ENCODE measurements at places on chromosomes 12 and 14.

DNA sequence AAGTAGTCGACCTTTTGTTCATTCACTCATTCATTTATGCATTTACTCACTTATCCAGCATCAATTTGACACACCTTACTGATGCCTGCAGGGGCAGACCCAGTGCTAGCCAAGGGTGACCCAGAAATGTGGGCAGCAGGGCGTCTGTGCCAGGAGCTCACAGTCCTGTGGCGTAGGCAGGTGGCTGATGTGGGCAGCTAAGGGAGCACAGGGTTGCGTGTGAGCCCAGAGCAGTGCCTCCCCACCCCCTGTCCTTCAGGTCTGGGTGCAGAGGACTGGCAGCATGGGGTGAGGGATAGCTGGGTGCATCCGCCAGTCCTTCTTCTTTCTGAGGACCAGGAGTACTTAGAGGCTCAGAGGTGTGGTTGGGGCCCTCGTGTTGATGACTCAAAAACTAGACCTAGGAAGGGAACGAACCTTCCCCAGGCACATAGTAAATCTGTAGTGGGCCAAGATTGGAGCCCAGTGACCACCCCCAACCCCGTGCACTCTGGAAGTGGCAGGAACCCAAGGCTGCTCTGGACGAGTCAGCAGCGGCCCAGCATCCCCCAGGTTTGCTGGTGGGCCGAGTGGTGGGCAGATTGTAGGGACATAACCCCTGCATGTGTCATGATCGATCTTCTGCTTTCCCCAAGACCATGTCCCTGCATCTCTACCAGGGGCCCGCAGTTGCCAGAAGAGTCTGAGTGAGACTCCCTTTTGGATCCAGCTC is 63.9 kb downstream of the BEGAIN start:
- DNase-seq = no peak

DNA sequence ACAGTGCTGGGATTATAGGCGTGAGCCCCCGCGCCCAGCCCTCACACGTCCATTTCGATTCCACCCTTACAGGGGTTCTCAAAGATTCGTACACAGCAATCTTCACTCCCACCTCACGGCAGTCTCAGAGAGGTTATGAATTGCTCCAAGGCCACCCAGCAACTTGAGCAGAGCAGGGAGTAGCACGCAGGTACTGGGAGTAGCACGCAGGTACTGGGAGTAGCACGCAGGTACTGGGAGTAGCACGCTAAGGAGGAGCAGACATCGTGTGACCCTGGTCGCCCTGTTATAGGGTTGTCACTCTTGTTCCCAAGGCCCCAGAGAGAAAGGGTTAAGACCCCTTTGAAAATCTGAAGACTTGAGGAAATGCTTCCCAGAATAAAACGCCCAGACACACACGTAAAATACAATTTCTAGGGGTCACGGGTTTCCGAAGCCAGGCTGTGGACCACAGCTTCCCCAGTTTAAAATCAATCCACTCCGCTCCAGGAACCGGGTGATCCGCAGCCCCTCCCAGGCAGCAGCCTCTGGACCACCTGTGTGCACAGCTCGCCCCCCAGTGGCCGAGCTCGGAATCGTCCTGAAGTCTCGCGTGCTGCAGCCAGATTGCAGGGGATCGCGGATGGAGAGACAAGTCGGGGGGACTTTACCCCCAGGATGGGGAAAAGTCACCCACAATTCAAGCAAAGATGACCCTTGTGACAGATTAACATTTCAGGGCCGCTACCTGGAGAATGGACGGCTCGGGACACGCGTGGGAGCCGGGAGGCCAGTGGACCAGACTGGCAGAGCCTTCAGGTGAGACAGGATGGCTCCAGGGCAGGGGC is 92.0 kb downstream of the SCARB1 start:
- DNase-seq = peak; percentile 93

DNA sequence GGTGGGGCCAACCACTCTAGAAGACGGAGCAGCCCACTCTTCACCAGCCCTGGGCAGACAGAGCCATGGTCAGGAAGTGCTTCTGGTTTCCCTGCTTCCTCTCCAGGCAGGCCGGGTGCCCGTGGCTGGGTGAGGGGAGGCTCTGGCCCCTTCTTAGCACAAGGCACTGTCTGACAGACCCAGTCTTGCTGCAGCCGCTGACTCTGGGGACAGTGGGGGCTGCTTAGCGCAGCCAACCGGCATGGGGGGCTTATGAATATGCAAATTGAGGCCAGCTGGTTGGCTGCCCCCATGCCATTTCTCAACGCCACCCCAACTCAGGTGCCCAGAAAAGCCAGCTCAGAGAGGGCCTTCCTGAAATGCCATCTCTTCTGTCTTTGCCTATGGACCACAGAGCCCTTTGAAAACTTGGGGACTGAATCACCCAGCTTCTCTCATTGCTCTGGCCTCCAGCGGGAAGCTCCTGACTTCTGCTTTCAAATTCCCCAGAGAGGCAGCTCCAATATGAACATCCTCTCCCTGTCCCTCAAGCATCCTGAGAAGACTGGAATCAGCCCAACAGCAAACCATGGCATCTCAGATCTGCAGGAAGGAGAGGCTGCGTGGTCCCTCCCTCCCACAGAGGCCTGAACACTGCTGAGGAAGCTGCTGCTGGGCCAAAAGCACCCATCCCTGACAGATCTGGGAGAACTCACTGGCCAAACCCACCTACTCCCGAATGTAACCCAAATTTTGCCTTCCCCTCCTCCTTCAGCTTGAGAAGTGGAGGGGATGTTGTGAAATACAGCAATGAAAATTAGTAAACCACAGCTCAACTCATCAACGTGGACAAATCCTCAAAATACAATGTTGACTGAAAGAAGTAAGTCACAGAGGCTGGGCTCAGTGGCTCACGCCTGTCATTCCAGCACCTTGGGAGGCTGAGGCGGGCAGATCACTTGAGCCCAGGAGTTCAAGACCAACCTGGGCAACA is at the start of gene PROX2:
PROX2 (minus strand) TSS at position 205 of the 973 bp plus-strand sequence. CDS start 12,311 bp downstream, outside the sequence.
- peak; percentile 40 for DNase-seq

DNA sequence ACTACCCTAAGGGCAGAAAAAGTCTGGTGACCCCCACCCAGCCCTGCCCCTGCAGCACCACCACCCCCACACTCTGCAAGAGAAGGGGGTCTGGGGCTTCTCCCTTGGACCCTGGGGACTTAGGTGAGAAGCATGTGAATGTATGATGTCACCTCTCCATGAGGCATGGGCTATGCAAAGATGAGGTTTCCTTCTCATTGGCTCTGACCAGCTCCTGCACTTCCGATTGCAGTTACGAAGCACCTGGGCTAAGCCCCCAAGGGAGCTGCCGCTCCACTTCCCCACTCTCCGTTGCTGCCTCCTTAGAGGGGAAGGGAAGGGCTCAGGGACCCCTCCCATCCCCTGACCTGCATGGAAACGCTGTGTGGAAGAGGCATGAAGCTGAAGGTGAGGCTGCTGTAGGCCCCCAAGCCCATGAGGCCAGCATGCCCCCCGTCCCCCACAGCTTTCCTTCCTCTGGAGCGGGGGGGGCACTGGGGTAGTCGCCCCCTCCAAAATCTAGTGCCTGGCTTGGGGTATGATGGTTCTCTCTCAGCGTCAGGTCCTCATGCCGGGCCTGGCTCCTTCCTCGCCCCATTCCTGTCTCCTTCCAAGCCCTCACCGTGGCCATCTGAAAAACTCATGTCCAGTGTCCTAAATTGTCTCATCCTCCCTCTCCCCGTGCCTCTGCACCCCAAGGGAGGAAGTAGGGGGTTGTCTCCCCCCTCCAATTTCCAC is 5.5 kb upstream of the DDX23 start:
- no peak for DNase-seq

DNA sequence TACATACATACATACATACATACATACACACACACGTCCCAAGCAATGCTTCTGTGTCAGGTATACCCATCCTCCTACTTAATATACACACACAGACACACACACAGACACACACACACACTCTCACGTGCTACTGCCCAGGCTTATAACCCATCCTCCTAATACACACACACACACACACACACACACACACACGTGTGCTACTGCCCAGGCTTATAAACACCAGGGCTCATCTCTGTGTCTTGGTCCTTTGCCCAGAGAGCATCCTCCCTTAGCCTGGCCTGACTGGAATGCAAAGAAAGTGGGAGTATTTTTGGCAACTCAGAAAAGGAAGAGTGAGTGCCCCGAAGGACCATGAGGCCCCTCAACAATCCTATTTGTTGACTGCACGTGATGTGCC is 129.0 kb downstream of the RBM19 start:
- DNase-seq = no peak

DNA sequence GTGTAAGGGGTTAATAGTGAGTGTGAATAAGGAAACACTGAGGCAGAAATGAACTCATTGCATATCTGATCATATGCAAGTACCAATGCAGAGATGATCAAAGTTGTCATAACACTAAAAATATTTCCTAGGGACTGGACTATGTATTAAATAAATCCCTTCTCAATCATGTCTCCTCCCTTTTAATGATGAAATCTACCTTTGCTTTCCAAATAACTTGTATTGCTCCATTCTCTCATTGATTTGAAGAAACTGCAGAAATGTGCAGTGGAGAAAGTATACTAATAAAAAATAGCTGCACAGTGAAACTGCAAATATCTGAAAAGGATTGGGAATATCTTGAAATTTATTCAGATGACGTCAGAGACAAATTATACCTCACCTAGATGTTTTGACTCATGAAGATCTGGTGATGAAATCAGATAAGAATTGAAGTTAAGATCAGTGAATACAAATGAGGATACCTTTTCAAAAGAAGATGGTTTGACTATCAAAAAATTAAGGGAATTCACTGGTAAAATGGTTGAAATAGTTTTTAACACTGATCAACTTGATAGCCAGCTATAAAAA is 1264.9 kb upstream of the USP15 start:
- no peak for DNase-seq

Measured in activated naive CD8-positive, alpha-beta T cell treated with anti-CD3 and anti-CD28 coated beads, Interleukin-2, amount 50 U/mL, for 24 hours (primary cell).